Activated T-cell treated with anti-CD3 and anti-CD28 coated beads, Interleukin-2, amount 50 U/mL, for 1 hour (primary cell): ENCODE measurements at places on chromosomes 13 and 19.

DNA sequence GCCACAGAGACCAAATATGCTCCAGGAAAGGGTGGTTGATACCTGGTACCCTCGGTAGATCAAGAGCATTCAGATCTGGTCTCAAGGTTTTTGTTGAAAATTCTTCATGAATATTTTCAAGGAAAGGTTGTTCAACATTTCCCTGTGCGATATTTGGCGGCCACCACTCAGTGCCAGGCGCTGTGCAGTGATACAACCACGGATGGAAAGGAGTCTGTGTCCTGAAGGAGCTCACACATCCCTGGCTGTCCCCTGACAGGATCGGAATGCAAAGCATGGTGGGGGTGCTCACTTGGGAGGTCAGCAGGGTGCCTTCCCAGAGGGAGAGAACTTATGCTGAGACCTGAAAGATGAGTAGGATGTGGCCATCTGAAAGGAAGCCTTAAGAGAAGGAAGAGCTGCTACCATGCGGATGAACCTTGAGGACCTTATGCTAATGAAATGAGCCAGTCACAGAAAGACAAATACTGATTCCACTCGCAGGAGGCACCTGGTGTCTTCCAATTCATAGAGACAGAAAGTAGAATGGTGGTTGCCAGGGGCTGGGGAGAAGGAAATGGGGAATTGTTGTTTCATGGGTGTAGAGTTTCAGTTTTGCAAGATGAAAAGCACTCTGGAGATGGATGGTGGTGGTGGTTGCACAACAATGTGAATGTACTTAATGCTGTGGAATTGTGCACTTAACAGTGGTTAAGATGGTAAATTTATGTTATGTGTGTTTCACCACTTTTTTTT, 41.6 kb downstream of the HSPH1 start:
- no peak for DNase-seq

- DNase-seq = no peak
Measured at GRCh38 chr13:86357106-86357505, 557.9 kb upstream of the SLITRK6 start.

GRCh38 chr13:40252676-40253075, 413.8 kb downstream of the FOXO1 start:
- DNase-seq = no peak

DNA sequence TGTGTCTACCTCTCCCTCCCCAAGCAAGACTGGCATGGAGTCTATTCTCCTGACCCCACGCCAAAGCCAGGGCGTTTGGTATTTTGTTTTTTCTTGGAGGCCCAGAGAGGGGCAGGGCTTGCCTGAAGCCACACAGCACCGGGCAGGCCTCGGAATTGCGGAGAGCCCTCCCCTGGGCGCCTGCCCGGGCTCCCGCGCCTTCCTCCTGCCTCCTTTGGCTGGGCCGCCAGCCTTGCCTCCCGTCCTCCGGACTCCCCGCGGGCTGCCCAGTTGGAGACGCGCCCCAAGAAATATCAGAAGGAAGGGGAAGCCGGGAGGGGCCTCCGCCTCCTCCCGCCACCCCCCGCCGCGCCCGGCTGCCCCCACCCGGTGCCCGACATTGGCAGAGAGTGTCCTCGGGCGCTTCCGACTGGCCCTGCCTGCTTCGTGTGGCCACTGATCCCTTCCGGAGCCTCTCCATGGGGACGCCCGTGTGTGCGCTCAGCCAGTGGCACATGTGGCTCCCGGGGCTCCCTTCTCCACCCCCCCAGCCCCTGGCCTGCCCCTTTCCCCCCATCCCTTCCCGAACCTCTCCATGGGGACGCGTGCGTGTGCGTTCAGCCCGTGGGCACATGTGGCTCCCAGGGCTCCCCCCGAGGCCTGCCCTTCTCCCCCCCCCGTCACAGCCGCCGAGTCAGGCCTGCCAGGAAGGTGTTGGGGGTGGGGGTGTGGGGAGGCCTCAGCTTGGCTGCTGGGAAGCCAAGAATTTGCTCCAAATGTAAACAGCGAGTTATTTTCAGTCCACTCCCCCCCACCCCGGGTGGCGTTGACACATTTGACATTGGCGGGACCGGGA, 37.3 kb downstream of the NFIC start:
- no peak for DNase-seq

DNA sequence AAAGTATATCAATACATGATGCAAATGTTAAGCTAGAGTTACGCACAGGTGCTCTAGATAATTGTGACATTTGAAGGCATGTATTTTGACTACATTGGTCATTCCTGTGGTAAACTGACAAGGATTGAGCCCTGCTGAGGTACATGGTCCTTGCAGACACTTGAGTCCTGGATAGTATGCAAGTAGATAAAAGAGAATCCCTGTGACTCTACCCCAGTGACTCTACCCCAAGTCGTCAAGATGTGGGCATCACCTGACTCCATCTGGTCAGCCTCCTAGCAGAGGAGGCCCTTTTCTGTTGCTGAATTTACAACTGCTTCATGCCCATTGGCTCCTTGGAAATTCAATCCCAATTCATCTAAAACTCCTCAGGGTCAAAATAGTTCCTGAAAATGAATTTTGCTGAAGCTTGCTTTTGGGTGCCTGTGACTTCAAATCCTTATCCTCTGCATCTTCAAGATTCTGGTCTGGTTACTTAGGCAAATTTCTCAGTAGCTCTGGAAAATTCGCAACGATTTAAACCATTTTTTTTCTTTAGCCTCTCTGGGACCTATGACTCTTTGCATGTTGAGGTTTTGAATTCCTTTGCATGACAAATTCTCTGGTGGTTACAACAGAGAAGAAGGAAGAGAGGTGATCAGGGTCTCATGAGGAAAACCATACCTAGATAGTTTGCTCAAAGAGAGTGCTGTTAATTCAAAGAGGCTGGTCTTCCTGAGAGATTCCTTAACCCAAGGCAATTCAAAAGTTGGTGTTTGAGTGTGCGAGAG, 422.1 kb downstream of the FGF9 start:
- DNase-seq = no peak

DNA sequence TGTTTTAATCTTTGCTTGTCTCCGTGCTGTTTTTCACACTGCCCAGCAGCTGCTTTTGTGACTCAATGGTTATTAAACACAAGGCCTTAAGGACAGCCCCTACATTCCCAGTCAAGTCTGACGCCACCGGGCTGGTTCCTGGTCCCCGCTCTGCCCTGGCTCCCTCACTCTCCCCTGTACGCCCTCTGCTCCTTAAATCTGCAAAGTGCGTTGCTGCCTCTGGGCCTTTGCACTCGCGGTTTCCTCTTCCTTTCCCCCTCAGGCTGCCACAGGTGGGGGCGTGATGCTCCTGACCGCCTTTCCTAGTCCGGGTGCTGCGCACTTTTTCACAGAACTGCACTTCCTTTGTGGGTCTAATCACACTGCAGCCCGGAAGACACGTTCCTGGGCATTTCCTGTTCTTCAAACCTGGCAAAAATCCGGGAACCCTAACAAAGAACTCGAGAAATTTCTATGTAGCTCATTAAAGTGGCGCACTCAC, 25.6 kb downstream of the NOSIP start:
- DNase-seq = peak; percentile 54

GRCh38 chr13:49456156-49456555, 12.1 kb downstream of the SETDB2 start:
- DNase-seq = no peak

GRCh38 chr13:45540195-45540594, 75.3 kb downstream of the ERICH6B start:
- no peak for DNase-seq
